Panc1 (cell line): ENCODE measurements at places on chromosomes 2 and 18.
A peak's percentile ranks its signal among the peaks of the same experiment; 100 is the strongest.

DNA sequence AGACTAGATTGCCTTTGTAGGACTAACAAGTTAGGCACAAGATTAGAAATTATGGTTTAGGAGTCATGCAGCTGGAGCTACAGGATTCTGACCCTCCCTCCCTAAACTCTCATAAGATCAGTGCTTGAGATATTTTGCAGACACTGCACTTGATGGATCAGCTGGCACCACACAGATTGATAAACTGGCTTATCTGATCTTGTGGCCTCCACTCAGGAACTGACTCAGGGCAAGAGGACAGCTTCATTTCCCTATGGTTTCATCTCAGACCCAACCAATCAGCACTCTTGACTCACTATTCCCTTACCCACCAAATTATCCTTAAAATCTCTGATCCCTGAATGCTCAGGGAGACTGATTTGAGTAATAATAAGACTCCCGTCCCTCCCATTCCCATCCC lies 152.3 kb downstream of the DIS3L2 start:
- no peak for DNase-seq

GRCh38 chr2:117470311-117471095 lies 344.0 kb upstream of the DDX18 start:
- DNase-seq = peak; percentile 17

GRCh38 chr2:42360493-42360889 lies 526 bp downstream of the COX7A2L start:
- DNase-seq = no peak

DNA sequence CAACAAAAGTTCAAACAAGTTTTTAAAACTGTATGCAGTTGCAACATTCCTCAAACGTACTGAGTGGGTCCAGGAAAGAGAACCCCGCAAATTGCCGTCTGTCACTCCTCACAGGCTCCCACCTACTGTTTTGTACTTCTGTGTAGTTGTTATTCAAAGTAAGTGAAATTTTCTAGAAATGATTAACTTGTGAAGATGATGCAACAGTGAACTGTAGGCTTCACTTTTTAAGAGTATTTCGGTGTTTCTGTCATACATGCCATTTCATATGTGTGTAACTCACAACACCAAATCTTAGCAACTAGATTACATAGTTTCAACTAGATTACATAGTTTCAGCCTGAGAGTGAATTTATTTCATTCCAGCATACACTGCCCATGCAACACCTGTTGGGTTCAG lies 226.0 kb upstream of the TANK start:
- DNase-seq = no peak

DNA sequence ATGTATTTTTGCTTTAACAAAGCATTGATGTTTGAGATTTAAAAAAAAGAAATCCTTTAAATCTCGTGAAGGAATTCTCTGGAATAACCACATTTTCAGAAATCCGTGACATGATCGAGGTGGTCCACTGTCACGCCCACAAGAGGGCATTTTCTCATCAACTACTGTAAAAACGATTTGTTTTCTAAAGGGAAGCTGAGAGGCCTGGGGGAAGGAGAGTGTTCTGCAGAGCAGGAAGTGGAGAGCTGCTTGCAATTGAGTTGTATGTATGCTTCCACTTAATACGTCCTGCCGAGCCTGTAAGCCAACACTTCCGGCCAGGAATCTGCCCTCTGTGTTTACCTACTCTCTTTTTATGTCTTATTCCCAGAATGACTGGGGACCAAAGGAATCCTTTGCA lies 19.4 kb downstream of the KLHL29 start:
- DNase-seq = peak; percentile 65

DNA sequence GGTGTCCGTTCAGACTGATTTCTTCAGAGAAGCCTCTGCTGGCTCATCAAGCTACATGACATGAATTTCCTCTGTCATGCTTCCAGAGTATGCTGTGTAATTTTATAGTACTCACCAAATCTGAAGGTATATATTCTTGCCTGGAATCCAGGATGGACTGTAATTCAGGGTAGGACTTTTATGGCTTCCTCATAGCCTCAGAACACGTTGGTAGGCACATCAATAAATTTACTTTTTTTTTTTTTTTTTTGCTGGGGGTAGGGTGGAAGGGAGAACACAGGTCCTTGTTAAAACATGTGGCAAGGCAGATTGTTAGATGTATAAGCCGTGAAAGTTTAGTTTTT lies 34.4 kb downstream of the MTA3 start:
- DNase-seq = no peak

DNA sequence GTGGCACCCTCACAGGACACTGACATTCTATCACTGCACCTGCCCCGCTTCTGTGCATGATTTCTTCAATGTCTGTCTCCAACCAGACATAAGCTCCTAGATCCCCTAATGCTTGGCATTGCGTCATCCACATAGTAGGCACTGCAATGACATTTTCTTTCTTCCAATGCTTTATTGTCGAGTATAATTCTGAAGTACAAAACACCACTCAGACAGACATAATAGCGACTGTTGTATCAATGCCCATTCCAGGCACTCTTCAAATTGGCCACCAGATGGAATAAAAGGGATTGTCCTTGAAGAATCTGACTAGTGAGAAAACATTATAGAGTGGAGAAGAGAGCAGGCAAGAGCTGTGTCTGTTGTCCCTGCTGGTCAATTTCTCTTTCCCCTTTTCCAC lies 89.0 kb downstream of the LPIN1 start:
- DNase-seq = no peak

DNA sequence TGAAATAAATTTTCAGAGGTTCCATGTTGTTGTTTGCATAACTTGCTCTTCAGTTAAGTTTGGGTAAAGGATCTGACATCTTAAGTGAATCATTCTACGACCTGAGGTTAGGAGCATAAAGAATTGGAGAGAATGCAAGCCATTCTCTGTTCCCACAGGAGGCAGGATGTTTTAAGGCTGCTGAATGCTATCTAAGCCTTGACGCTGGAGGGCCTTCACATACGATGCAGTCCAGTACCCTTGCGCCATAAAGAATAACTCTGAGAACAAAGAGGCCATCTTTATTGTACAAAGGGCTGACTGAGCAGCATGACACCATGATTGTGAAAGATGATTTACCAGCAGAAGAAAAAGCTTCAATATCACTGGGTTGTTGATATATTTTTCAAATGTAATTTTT lies 198.4 kb downstream of the NYAP2 start:
- no peak for DNase-seq

- no peak for DNase-seq
Measured at GRCh38 chr2:225462417-225462816, 62.9 kb downstream of the NYAP2 start.

- no peak for DNase-seq
Measured at GRCh38 chr2:67954093-67954748, 108.6 kb downstream of the C1D start.

DNA sequence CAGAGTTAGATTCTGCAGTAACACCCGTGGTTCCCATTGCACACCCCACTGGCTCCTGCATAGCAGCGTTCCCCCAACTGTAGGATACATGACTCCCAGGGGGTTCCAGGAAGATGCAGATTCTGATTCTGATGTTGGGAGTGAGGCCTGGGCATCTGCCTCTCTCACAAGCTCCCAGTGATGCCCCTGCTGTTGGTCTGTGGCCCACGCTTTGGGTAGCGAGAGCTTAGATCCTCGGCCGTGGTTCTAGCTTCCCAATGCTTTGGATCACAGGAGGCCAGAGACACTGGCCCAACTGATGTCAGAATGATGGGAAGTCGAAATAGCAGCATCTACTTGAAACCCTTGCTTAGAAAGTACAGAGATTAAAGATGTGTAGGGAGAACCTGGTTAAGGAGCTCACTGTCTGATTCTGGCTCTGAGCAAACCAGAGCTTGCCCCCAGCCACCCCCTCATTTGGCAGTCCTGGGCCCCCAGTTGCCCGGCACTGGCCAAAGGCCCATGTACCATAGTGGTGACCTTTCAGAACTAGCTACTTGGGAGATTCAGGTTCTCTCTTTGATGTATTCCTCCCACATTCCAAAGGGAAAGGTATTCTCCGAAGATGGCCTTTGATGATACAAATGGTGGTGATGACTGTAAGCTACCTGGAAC lies 197.5 kb downstream of the FAM210A start:
- DNase-seq = no peak
